ENCODE measurements at places on chromosomes 2 and 18.

DNA sequence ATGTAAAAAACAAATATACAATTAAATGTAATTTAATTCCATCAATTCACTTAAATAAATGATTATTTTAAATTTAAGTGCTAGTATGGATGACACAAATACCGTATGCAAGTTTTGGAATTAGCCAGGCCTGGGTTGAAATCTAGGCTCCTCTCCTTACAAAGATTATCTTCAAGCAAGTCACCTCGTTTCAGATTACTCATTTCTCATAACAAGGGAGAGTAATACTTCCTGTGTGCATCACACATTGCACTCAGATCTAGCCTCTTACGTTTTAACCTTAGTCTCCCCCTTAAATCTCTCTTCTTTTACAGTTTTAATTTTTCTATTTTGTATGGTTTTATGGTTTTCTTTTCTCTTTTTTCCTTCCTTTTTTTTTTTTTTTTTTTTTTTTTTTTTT, 1475.9 kb upstream of the NXPH2 start:
- DNase-seq = no peak

- DNase-seq = no peak
These were observed 29.7 kb upstream of the PIEZO2 start for GRCh38 chr18:11178951-11179549.

- DNase-seq = peak; percentile 56
These were observed 32.9 kb downstream of the MBP start for GRCh38 chr18:77099485-77100370.

DNA sequence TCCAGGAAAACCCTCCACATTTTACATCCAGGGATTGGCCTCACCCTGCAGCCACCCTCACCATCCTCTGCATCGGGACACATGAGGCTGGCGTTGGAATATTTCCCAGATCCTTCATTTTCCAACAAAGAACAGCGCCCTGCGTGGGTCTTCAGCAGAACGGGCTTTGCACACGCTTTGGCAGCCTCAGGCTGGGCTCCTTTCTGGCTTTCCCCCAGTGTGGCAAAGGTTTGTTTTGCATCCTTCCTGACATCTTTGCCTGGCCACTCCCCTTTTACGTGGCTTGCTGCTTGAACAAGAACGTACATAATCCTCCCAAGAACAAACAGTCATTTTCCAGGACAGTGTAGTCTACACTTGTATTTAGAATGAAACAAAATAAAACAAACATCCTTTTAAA, 25.6 kb upstream of the GREB1 start:
- no peak for DNase-seq

- DNase-seq = no peak
These were observed 250.3 kb downstream of the TTC32 start for GRCh38 chr2:19651466-19651865.

DNA sequence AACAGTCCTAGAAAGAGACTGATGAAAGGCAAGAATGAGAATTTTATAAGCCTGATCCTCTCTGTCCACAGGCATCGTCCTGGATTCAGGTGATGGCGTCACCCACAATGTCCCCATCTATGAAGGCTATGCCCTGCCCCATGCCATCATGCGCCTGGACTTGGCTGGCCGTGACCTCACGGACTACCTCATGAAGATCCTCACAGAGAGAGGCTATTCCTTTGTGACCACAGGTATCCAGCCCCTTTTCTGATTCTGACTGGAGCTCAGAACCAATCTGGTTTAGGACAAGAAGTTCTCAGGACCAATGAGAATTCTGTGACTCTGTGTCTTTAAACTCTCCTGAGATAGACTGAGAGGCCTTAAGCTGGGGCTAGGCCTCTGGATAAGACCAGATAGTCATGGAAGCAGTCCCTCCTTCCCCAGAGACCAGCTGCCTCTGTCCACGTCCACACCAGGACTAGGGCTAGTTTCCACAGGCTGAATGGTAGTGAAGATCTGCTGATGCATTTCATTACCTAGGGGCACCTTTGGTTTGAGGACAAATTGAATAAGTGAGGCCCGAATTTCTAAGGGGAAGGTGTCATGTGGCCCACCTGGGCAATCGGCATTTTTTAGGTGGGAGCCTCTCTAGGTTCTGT, 13.1 kb upstream of the DGUOK start:
- no peak for DNase-seq

GRCh38 chr2:21891191-21891590, 767.4 kb downstream of the TDRD15 start:
- DNase-seq = no peak

GRCh38 chr18:75250471-75250821, 39.8 kb downstream of the TSHZ1 start:
- no peak for DNase-seq

- DNase-seq = no peak
These were observed 149.9 kb downstream of the RPIA start for GRCh38 chr2:88841224-88841929.

- no peak for DNase-seq
These were observed 113.0 kb downstream of the QPCT start for GRCh38 chr2:37457401-37457901.

- DNase-seq = no peak
These were observed 100.2 kb downstream of the PID1 start for GRCh38 chr2:229170916-229171315.

- no peak for DNase-seq
These were observed 400.6 kb upstream of the CHST9 start for GRCh38 chr18:27585602-27586173.

DNA sequence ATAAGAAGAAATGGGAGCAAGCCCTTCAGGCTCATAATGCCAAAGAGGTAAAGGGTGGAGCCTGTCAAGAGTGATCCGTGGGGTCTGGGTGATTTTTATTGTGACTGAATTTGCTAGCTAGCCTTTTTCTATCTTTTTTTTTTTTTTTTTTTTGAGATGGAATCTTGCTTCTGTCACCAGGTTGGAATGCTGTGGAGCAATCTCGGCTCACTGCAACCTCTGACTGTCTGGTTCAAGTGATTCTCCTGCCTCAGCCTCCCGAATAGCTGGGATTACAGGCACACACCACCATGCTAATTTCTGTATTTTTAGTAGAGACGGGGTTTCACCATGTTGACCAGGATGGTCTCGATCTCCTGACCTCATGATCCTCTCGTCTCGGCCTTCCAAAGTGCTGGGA, 29.1 kb downstream of the DRC1 start:
- DNase-seq = no peak

- DNase-seq = peak; percentile 43
These were observed 30.5 kb upstream of the ATP8B1 start for GRCh38 chr18:57833441-57834101.

GRCh38 chr2:42084231-42084671, 36.4 kb downstream of the PKDCC start:
- DNase-seq = no peak

DNA sequence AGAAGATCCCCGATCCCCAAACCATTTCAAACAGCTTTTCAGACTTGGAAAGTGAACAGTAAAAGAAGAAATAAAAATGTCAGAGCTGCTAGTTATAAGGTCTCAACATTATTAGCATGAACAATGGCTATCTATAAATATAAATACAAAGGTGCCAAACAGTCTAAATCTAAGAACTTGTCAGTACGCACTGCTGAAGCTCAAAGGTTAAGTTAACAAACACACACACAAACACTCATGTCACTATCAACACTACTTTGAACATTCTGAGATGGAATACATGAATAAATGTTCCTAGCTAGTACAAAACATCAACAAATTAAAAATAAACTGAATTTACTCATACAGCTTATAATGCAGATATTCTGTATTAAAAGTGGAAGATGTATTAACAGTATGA, 108.7 kb downstream of the CDH2 start:
- DNase-seq = no peak

- DNase-seq = no peak
These were observed 436.4 kb upstream of the SALL3 start for GRCh38 chr18:78543201-78543725.

GRCh38 chr2:50785816-50786215, 246.1 kb downstream of the NRXN1 start:
- DNase-seq = no peak

DNA sequence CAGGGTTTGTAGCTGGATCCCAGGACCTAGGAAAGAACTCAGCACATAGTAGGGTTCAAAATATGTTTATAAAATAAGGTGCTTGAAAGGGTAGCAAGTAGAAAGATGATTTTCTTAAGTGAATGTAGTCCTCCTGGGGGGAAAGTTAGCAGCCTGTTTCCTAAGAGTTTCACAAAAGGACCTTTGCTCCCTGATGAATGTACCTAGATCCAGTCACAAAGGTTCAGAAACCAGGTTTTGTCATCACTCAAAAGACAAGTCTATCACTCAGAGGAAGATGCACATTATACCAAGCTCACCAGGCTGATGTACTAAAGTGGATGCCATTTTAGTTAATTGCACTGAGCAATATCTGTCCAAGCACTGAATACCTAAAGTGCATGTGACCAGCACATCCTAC, 378.2 kb downstream of the BCL11A start:
- no peak for DNase-seq

- no peak for DNase-seq
These were observed 32.1 kb upstream of the NCKAP5 start for GRCh38 chr2:133600266-133600928.

DNA sequence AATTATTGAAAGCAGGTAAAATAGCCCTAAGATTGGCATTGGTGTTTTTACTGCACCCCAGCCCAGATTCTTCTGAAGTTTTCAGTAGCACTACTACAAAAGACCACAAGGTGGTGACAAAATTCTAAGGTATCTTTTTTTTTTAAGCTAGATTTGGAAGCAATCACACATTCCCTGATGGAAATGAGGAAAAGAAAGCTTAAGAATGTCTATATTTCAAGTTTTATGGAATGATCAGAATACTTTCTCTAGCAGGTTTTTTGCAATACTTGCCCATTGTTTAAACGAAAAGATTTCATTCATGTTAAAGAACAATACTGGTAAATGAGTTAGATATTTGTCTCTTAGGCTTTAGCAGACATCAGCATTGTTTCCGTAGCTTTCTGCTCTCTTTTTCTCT, 32.1 kb upstream of the ZNF638 start:
- no peak for DNase-seq

DNA sequence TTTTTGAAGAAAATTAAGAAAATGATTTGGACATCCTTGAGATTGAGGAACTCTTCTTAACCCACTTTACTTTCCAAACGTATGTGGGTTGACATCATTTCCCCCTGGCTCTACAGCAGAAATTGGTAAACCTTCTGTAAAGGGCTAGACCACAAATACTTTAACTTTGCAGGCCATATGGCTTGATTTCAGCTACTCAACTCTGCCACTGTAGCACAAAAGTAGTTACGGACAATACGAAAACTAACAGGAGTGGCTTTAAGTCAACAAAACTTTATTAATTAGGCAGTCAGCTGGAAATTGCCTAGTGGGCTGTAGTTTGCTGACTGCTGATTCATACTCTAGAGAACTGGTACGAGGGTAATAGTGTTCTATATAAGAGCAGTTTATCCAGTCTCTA, 83.2 kb upstream of the DTNB start:
- DNase-seq = no peak

DNA sequence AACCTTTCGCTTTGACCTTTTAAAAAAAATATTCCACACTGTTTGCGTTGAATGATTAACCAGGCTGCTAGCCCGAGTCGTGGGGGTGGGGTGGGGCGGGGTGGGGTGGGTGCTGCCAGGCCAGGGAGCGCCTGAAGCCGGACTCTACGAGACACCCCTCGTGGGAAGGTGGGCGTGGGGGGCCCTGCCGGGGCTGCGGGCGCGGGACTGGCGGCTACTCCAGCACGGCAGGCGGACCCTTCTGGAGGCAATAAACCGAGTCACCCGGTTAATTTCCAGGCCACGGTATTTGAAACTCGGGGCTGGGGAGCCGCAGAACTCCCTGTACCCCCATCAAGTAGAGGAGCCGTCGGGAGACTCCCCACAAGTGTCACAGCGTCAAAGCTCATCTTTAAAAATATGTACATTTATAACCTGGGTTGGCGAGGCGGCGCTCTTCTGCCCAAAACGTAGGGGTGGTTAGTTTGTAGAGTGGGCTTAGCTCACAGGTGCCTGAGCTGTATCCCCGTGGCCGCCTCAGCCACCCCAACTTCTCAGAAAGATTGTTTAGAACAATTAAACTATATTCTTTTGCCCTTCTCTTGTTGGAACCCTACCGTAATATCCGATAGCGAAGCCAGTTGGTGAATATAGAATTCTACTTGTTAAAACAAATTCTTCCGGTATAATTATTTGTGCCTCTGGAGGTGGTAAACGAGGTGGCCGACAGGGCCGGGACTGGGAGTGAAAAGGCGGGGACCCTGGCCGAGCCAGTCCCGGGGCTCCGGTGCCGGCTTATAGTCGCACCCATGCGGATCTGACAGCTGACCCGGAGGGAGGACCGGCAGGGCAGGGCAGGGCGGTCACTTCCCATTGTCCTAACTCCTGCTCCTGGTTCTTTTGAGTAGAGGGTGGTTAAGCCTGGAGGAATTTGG, 1.4 kb downstream of the B3GNT2 start:
- DNase-seq = peak; percentile 59

GRCh38 chr2:236974752-236975151, 110.9 kb upstream of the COPS8 start:
- no peak for DNase-seq

- DNase-seq = no peak
These were observed 1.7 kb upstream of the BCL2 start for GRCh38 chr18:63321291-63321690.

- no peak for DNase-seq
These were observed 219.7 kb upstream of the STK17B start for GRCh38 chr2:196391149-196391479.

- DNase-seq = no peak
These were observed 143.7 kb upstream of the ZFP36L2 start for GRCh38 chr2:43370146-43370545.

DNA sequence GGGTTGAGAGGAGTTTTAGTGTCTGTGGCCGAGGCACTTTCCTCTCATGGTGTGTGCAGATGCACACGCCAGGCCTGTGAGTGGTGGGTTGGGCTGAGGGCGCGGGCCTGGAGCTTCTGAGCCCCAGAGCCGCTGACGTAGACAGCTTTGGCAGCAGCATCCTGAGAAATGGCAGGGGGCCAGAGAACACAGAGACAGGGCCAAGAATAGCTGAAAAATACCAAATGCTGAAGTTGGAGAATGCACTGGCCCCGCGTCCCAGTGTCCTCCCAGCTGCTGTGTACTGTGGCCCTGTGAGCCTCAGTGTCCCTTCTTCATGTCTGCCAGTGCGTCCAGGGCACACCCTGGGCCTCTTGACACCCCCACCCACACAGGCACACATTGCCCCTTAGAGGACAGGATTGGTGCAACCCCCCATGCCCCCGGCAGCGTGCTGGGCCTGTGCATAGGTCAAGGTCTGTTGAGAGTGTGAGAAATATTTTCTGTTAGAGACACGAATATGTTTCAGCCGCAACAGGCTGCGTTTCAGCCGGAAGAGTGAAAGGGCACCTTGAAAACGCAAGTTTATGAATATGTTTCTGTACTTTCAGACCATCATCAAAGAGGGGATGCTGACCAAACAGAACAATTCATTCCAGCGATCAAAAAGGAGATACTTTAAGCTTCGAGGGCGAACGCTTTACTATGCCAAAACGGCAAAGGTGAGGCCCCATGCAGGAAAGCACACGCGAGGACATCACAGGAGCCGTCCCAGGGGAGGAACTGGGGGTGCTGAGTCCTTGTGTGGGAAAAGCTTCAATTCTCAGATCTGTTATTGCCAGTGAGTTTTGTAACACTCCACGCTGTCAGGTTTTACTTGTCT, 33.6 kb downstream of the DGKD start:
- no peak for DNase-seq

Data from activated naive CD8-positive, alpha-beta T cell treated with anti-CD3 and anti-CD28 coated beads, Interleukin-2, amount 10 ng/mL, durations not matched to agents 7 days and 5 days (primary cell).